NCI-H1048 (cell line): ENCODE measurements at places on chromosomes 11 and 22.
A peak's percentile ranks its signal among the peaks of the same experiment; 100 is the strongest.

- no peak for DNase-seq
Observed at GRCh38 chr11:62151737-62152102, 27.9 kb downstream of the INCENP start.

DNA sequence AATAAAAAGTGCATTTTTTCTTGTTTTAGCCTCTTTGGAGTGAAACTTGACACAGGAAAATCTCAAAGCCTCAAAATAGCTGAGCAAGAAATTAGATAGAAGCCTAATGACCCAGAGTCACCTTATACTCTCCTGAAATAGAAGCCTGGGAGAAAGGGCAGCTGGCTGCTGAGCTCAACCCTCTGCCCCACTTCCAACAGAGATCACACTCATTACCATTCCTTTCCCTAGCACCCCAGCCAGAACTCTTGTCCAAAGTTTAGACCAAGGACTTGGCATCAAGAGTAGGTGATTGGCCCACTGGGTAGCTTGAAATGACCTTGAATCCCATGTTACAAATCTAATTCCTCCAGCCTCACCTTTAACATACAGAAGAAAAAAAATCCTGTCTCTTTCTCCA, 62.7 kb upstream of the AMOTL1 start:
- no peak for DNase-seq

DNA sequence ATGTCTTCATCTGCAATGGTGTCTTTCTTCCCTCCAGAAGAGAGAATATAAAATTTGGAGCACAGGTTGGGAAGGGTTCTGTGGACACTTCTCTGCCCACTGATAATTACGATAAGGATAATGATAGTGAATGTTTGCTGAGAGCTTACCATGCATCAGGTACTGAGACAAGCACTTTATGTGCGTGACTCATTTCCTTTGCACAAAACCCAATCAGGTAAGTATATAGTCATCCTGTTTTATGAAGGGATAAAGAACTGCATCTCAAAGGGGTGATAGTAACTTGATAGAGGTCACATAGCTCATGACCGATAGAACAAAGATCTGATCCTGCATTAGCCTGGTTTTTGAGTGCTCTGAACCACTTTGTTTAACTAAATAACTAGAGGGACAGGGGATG, 9.4 kb downstream of the DRD2 start:
- no peak for DNase-seq

GRCh38 chr22:25853078-25853477, 111.1 kb downstream of the MYO18B start:
- DNase-seq: no peak

DNA sequence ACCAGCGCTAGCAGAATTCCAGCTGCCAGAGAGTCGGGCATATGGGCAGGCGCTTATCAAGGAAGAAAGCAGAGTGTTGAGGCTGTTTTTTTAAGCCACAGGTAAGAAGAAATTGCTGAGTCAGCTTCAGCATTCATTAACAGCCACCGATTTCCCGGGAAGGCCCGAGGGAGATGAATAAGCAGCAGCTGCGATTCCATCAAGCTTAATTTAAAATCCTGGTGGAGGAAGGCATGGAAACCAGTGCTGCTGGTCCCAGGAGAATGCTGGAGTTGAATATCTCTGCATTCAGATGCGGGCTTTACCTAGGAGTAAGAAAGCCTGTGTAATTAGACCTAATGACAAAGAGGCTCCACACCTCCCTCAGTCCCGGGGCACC, 168.8 kb downstream of the BRD1 start:
- DNase-seq: no peak

- DNase-seq: no peak
Observed at GRCh38 chr11:131816051-131816450, 445.6 kb downstream of the NTM start.

DNA sequence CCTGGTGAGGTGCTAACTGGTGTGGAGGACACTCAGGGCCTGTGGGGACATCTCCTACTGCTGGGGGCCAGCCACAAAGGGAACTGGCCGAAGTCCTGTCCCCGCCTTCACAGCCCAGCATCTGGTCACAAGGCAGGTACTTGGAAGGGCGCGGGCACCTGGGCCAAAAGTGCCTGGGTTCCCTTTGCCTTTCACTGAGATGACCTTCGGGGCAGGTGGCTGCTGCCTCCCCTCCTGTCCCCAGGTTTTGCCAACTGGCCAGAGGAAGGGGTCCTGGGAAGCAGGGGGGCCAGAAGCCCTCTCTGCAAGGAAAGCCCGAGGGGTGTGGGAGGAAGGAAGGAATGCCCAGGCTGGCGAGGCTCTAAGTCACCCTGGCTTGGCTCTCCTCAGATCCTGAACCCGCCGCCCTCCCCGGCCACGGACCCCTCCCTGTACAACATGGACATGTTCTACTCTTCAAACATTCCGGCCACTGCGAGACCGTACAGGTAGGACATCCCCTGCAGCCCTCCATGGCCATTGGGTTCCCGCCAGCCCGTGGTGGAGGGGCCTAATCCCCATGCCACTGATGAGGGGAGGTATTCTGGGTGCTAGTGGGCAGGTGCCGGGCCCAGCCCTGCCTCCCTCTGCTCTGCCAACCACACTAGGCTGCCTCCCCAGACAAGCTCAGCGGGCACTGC, 14.4 kb upstream of the PPP6R3 start:
- no peak for DNase-seq

GRCh38 chr22:17786435-17787161, 12.3 kb upstream of the BID start:
- no peak for DNase-seq

DNA sequence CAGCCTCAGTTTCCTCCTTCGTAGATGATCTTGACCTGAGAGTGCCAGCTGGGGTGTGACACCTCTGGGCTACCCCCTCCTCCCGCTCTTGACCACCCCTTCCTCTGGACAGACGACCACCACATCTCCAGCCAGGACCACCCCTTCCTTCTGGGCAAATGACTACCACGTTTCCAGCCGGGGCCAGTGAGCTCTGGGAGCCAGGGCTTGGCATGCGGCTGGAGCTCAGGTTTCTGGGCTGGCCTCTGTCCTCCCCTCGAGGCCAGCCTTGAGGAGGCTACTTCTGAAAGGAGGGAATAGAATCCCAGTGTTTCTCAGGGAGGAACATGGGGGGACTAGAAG, 120.9 kb downstream of the KCNQ1OT1 start:
- DNase-seq: no peak

DNA sequence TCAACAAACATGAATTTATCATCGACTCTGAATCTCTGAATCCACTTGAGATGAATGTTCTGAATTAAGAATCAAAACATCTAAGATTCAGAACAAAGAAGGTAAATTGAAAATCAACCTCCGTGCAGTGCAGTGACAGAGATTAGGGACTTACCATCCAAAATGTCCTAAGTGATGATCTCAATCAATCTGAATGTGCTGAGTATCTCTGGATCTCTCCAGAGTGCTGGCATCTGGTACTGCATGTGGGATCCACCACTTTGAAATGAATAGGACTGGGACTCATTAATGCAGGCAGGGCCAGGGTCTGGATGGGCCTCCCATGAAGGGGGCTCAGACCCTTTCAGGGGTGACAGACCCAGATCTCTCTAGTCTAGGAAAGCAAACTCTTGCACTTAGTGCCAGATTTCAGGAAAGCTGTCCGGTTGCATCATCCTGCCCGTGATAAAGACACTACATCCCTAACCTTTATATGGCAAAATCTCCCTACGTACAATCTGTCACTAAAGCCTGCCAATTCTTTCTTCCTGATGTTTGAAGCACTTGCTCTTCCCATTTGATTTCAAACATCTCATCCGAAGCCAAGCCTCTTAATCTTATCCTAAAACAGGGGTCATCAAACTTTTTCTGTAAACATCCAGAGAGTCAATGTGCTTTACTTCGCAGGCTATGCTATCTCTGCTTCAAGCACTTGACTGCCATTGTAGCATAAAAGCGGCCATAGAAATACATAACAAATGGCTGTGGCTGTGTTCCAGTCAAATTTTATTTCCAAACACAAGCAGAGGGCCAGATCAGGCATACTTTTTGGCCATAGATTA, 263.3 kb downstream of the LARGE1 start:
- no peak for DNase-seq

- no peak for DNase-seq
Observed at GRCh38 chr22:47310601-47311000, 548.2 kb downstream of the TBC1D22A start.

- peak; percentile 17 for DNase-seq
Observed at GRCh38 chr11:72471005-72471898, 36.9 kb upstream of the CLPB start.

DNA sequence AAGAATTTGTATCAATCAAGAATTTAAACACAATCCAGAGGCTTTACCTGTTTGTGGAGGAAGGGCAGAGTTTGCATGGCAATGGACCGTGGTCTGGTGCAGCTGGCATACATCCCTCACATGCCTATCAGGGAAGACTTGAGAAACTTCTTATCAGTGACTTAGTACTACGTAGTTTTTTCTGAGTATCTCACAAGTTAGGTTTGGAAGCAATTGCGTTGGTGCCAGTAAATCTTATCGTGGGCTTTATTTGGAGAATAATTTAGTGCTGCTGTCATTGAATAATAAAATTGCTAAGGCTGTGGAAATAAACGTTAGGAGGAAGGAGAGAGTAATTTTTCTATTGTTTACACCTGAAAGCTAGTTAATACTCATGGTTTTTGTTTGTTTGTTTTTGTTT, 72.3 kb downstream of the PRMT3 start:
- no peak for DNase-seq

GRCh38 chr11:13166036-13166435, 111.6 kb upstream of the BMAL1 start:
- no peak for DNase-seq

DNA sequence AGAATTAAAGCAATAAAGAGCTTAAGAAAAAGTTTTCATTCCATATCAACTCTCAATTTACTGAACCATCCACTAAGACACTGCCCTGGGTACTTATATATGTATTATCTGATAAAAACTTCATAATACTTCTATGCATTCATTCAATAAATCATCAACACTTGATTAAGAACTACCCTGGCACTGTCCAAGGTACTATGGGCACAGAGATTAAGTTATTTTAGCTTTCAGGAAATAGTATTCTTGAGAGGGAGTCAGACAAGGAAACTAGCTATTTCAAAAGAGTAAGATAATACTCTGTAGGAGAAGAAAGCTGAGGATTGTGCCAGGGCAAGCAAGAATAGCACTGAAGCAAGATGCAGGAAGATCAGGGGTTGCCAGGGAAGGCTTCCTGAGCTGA, 640.8 kb downstream of the FAM181B start:
- DNase-seq: no peak

DNA sequence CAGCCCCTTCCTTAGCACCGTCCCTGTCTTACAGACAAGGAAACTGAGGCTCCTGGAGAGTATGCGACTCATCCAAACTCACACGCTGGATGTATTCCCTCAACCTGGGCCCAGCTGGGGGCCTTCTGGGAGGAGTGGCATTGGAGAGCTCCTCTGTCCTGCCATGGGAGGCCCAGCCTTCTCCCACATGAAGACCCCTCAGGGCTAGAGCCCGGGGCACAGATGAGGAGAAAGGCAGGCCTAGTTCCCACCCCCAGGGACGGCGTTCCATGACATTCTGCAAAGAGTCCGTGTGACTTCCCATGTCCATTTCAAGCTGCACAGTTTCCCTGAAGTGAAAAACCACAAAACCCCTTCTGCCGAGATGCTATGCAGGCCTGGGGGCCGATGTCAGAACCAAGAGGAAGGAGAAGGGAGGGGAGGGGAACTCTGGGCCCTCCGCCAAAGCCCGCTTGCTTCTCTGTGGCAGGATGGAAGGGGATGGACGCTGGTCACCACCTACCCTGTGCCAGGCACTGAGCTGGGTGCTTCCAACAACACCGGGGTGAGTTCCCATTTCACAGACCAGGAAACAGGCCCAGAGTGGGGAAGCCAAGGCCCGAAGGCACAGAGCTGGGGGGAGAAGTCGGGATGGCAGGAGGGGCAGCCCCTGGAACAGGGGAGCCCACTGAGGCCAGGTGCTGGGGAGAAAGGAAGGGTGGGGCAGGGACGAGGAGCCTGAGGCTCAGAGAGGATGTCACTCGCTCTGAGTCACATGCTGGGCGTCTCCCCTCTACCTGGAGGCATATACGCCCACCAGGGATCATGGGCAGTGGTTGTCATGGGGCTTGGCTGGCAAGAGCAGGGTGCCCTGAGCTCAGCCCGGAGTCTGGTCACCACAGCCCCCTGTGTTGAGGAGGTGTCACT, 15.7 kb downstream of the RAC2 start:
- no peak for DNase-seq

DNA sequence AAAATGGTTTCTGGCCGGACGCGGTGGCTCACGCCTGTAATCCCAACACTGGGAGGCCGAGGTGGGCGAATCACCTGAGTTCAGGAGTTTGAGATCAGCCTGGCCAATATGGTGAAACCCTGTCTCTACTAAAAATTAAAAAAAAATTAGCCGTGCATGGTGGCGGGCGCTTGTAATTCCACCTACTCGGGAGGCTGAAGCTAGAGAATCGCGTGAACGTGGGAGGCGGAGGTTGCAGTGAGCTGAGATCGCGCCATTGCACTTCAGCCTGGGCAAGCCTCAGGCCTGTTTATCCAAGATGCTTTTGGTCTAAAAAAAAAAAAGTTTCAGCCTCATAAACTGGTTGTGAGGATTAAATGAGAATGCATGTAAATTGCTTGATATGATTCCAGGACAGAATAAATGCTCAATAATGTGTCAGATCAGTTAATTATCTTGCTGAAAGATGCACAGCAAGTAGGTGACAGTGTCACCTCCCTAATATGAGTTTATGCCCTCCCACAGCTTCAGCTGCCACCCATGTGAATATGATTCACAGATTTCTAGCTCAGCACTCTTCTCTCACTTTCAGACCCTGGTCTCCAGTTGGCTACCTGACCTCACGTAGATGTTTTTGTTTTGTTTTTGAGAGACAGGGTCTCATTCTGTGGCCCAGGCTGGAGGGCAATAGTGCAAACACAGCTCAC, 1.1 kb upstream of the ALG8 start:
- no peak for DNase-seq

DNA sequence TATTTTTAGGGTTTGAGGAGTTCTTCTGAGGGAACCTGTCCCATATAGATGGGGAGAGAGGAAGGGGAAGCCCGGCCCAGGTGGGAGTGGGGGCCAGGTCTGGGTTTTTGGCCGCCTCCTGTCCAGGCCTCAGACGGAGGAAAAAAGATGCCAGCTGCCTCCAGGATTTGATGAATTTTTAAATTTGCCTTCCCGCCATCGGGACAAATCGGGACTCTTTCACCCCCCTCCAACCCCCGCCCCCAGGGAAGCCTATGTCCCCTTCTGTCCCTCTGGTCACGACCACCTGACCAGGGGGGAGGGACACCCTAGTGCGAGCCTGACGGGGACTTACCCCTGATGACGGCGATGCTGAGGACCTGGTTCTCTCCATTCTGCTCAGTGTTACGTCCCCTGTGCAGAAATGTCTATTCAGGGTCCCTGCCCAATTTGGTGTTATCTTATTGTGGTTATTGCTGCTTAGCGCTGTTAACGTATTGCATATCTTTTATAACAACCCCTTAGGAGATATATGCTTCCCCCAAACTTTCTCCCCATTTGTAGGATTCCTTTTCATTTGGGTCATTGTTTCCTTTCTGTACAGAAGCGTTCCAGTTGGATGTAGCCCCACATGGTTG, 115.9 kb upstream of the GRK3 start:
- DNase-seq: no peak
